ENCODE measurements at places on chromosomes 1 and 21. TPM values are rescaled to one million over a fixed set of nuclear protein-coding genes. Genes with fewer than 3 reads are reported as not detected.

Gene KCNJ9
- total RNA-seq = not detected

Gene BEST4
- 0.65 TPM for total RNA-seq

Gene MR1
- 31.6 TPM for total RNA-seq

Gene GBP6
- 0.29 TPM for total RNA-seq

Gene ATP6V1G3
- 0.35 TPM for total RNA-seq

Gene SLC9C2
- not detected for total RNA-seq

Gene RBM11
- 0.43 TPM for total RNA-seq

Gene OBSCN
- total RNA-seq = 31.6 TPM

Gene CENPF
- total RNA-seq = 134 TPM

Gene CLCA4
- not detected for total RNA-seq

Measured in activated naive CD4-positive, alpha-beta T cell treated with anti-CD3 and anti-CD28 coated beads, Interleukin-2, amount 10 ng/mL, durations not matched to agents 5 hours and 36 hours (primary cell).